ENCODE measurements at places on chromosomes 12 and 14.

- DNase-seq = no peak
Observed at GRCh38 chr14:73236752-73237218, 521 bp upstream of the PAPLN start.

GRCh38 chr12:93247313-93247991 is 130.3 kb upstream of the NUDT4 start:
- no peak for DNase-seq

DNA sequence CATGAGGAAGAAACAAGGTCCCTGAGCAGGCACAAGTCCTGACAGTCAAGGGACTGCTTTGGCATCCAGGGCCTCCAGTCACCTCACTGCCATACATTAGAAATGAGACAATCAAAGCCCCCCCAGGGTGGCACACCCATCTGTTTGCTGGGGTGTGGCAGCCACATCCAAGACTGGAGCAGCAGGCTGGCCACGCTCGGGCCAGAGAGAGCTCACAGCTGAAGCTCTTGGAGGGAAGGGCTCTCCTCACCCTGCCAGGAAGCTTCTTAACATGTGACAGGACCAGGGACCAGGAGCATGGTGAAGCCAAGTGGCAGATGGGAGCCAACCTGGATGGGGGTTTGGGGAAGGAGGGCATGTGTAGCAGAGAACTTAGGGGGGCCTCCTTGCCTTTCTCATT is 10.0 kb downstream of the CACNB3 start:
- DNase-seq = no peak

DNA sequence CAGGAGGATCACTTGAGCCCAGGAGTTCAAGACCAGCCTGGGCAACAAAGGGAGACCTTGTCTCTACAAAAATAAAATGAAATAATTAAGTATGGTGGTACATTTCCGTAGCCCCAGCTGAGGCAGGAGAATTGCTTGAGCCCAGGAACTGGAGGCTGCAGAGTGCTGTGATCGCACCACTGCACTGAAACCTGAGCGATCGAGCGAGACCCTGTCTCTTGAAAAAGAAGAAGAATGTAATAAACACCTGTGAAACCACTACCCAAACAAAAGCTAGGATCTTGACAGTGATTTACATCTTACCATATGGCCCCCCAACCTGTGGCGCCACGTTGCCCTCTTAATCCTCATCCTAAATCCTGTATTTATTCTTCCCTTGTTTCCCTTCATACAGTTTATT is 5.7 kb upstream of the DTX1 start:
- DNase-seq = no peak

- DNase-seq = no peak
Observed at GRCh38 chr12:96456265-96456974, 33.0 kb upstream of the CFAP54 start.
